CD4-positive, alpha-beta T cell treated with Interleukin-17A for 1 hour (primary cell): ENCODE measurements at places on chromosomes 13 and 19.
A peak's percentile ranks its signal among the peaks of the same experiment; 100 is the strongest.

DNA sequence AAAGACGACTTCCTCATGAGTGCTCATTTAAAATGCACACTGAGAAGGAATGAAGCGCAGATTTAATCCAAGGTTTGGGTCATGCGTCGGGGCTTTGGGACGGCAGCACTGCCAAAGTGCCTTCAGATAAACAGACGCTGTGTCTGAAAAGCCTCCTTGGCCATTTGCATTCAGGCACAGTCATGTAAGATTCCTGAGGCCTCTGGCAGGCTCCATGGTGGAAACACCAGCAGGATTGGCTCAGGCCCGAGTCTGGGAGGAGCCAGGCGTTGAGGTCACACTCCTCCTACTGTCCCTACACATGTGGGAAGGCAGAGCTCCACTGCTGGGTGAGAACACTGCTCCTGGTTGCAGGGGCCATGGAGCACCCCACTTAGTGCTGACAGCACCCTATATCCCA, 113.3 kb upstream of the KL start:
- DNase-seq = no peak

DNA sequence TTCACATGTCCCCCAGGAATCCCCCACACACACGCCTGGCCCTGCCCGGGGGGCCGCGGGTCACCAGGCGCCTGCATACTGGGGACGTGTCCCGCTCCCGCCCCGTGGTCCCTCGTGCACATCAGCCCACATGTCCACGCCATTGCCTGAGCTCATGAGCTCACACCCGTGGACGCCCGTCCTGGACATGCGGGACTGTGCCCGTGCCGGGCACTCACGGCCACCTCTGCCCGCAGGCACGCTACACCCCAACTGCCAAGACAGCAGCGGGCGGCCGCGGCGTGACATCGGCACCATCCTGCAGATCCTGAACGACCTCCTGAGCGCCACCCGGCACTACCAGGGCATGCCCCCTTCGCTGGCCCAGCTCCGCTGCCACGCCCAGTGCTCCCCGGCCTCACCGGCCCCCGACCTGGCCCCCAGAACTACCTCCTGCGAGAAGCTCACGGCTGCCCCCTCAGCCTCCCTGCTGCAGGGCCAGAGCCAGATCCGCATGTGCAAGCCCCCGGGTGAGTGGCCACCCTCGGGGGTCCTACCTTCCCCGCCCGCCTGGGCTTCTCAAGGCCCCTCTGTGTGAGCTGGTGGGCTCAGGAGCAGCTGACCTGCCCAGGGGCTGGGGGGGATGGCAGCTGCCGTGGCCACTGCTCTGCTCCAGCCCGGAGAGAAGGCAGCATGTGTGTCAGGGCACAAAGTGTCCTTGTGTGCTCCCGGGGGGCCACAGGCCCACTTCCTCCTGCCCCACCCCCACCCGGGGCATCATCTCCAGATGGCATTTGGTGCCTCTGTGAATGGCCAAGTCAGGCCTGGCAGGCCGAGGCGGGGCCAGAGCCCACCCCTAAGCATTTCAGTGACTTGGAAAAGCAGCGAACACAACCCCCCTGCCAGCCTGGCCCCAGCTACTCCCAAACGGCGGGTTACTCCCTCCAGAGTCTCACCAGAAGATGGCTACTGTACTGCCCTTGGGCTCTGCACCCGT, 7.1 kb downstream of the MIDN start:
- no peak for DNase-seq

DNA sequence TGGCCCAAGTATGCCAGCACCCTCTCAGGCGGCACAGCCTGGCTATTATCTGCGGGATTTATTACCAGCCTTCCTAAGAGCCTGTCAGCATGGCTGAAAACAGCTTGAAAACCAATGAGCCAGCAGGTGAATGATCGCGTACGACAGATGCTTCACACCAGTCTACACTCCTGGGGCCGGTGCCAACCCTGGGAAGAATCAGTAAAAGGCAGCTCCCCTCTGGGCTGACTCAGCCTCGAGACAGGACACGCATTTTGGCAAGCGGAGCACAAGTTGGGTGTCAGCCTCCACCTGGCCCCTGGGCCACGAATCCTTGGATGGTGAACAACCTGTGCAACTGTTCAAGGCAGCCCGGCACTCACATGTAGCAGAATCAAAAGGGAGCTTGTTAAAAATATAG, 15.6 kb downstream of the EMP3 start:
- no peak for DNase-seq

DNA sequence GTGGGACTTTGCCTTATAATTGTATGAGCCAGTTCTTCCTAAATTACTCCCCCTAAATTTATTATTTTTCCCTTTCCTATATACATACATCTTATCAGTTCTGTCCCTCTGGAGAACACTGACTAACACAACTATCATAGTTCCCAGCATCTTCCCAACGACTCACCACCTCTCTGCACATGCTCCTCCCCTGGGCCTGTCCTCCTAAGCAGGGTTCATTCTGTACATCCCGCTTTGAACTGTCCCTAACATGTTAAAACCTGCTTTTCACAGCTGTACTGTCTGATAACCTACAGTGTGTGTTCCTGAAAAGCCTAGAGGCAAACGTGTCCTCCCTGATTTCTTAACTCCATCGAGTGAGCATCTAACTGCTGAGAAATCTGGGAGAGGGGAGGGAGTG, 141.7 kb downstream of the EFNB2 start:
- DNase-seq = no peak

- no peak for DNase-seq
Measured at GRCh38 chr19:42113641-42114348, 18.5 kb downstream of the POU2F2 start.

DNA sequence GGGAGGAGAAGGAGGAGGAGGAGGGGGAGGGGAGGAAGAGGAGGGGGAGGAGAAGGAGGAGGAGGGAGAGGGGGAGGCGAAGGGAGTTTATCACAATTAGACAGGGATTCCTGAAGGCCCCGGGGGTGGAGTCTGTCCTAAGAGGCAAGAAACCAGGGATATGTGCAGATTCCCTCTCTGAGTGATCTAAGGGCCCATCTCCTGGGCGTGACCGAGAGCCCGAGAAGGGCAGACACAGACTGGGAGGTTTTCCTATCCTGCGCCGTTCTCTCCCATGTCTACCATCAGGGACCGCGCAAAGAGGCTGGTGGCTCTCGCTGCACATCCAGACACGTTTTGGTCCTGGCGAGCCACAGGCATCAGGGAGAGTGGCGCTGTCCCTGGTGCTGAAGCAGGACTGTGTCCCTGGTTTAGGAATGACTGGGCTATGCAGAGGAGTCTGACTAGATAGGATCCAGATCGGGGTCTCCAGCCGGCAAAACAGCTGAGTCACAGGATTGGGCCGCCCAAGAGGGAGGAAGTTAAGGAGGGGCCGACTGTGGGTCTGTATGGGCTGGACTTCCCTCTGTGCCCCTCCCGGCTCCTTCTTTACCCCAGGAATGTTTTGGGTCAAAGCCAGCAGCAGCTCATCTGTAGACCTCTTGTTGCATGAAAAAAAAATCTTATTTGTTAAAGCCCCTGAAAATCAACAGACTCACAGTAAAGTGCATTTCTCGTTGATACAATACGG, 17.9 kb upstream of the ZNF175 start:
- peak; percentile 10 for DNase-seq

GRCh38 chr19:38781058-38781457, 7.7 kb upstream of the LGALS7 start:
- DNase-seq = no peak

DNA sequence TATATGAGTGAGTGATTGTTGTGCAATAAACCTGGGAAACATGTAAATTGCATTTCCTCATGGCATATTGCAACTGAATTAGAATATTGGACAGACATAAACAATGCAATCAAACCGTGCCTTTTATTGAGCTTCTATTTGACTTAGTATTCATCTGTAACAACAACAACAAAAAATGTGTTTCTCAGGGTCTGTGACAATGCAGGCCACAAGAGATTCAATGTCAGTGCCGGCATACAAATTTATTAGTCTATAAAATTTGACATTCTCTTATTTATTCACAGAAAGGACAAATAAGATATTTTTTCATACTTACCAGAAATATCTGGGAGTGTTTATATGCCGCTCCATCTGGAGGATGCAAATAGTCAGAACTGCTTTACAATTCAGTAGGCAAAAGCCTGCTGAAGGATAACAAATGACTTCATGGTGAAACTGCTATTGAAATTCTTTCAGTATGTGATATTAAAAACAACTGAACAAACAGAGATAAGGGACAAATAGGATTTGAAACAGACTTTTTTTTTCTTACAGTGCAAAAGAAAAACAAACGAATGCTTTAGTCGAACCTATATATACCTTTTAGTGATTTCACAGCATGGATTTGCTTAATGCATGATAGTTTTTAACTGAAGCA, 77.2 kb downstream of the DACH1 start:
- DNase-seq = no peak

DNA sequence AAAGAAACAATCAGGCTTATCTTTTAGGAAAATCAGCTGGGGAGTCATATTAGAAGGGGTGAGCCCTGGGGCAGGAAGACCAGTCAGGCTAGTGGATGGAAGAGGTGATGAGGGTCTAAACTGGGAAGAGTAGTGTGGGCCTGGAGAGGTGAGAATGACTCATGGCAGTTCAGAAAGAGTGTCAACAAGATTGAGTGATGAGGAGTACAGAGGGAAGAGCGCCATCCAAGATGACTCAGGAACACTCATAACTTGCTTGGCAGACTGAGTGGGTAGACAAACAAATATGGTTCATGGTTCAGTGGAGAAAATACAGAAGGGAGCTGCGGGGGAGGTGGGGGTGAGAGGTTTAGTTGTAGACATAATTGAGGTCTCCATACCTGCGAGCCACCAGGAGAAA, 17.3 kb upstream of the CLDN10 start:
- no peak for DNase-seq

DNA sequence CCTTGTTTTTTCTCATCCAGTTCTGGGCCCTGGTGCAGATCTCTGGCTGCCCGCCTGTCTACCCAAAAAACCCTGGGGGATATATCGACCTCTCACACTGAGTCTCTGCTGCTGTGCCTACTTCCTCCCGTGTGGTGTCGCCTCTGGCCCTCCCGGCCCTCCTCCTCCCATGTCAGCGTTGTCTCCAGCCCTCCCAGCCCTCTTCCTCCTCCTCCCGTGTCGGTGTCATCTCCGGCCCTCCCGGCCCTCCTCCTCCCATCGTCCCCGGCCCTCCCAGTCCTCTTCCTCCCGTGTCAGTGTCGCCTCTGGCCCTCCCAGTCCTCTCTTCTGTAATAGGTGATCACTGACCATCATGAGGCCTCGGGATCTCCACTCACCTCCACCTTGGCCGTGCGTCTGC, 81.8 kb downstream of the GPR12 start:
- DNase-seq = no peak

DNA sequence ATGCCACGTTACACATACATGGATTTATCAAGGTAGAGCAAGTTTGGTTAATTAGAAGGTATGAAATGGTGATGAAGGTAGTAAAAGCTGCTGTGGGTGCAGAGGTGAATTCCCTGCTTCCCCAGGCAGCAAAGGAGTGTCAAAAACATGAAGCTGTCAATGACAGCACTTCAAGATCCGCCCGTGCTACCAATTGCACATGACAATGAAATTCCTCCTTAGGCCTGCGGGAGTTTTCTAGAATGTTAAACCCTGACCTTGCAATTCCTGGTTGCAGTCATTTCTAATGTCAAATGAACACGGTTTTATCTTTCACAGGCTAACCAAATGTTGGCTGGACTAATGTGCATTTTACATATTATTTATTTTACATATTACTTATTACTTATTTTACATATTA, 67.7 kb upstream of the LSM14A start:
- DNase-seq = no peak

GRCh38 chr19:10718205-10719196, 622 bp downstream of the DNM2 start:
- peak; percentile 44 for DNase-seq

DNA sequence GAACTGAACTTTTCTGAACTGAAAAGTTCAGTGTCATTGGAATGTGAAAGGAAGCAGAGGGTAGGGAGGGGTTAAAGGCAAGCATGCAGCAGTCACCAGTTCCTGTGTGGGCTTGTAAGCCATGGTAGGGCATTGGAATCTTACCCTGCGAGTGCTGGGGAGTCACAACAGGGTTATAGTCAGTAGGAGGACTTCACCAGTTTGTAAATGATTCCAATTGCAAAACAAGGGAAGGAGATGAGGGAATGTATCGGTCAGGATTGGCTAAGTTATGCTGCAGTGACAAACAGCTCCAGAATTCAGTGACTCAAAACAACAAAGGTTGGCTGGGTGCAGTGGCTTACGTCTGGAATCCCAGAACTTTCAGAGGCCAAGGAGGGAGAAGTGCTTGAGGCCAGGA, 12.8 kb downstream of the LYPD3 start:
- DNase-seq = no peak

- DNase-seq = no peak
Measured at GRCh38 chr13:25215253-25215575, 43.1 kb upstream of the AMER2 start.

- DNase-seq = no peak
Measured at GRCh38 chr13:23561261-23561660, 9.0 kb upstream of the TNFRSF19 start.

DNA sequence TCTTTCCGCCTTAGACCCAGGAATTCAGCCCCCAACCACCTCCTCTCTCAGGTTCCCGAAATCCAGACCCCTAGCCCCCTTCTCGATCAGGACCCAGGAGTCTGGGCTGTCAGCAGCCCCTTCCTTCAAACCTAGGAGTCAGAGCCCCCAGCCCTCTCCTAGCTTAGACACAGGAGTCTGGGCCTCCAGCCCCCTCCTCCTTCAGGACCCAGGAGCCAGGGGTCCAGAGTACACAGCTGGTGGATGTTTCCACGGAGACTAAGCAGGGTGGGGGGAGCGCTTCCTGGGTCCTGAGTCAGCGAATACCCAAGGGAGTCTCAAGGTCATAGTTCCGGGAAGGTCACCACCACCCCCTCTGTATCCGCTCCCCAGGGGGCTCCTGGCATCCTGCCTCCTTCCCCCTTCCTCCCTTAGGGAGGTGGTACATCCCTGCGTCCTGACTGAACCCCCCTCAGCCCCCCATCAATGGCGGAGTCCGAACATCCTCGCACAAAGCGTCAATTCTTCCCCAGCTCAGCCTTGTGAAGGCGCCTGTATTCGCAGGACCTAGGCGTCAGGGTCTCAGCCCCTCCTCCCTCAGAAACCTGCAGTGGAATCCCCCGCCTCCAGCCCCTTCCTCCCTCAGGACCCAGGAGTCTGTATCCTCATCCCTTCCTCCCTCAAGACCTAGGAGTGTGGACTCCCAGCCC, 4.6 kb downstream of the CADM4 start:
- no peak for DNase-seq
